ENCODE measurements at places on chromosomes 16 and 17.

DNA sequence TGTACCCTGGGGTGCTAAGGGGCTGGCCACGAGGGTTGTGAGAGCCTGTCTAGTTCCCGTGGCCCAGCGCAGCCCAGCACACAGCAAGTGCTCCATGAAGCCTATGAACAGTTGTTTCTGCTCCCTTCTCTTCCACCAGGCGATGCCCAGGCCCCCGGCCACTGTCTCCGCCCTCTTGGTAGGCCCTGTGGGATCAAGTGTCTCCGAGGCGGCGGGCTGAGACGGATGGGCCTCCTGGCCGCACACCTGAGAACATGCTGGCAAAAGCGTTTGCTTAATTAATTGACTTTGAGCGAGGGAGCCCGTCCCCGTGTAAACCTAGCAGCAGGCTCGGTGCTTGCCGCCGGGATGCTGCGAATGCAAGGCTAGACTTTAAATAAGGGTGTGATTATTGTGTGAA lies 129.7 kb upstream of the GSE1 start:
- DNase-seq = no peak

GRCh38 chr17:3544365-3544764 lies 13.2 kb downstream of the TRPV3 start:
- DNase-seq = no peak

- no peak for DNase-seq
These were observed 287.1 kb upstream of the DYNLRB2 start for GRCh38 chr16:80253741-80254140.

- no peak for DNase-seq
These were observed 748 bp downstream of the ATF7IP2 start for GRCh38 chr16:10386517-10387100.

DNA sequence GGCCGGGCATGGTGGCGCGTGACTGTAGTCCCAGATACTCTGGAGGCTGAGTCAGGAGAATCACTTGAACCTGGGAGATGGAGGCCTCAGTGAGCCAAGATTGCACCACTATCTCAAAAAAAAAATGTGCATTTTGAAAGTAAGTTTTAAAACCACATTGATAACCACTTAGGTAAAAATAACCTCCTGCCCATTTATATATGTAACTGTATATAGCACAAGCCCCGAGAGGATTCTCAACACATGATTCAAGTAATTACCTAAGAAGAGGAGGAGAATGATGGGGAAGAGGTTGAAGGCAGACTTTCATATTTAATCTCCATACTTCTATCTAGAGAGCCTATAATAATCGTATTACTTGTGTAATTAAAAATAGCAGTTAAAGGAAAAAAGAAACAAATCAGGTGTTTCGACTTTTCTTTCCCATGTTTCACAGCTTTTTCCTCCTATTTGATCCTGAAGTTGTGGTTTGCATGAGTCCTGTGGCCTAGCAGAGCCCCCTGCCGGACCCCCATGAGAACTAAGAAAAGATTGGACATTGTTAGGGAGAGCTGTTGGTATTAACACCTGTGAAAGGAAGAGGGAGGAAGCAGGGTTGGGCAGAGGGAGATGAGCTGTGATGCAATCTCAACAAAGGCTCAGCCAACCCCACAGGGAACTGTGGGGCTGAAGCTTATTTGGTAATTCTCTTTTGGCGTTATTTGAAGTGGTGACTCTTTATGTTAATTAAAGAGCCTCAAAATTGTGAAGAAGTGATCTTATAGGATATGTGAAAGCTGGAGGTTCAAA lies 22.1 kb downstream of the PMFBP1 start:
- DNase-seq = no peak

Measured in endothelial cell (in vitro differentiated cells).